ENCODE measurements at places on chromosomes 16 and 17.

GRCh38 chr17:81222906-81223761 is at the start of gene CEP131:
TSS of gene CEP131 (minus strand) at chr17:81222965. CDS start at chr17:81220056, 2,909 bp downstream.
- peak; percentile 100 for DNase-seq

GRCh38 chr16:67071476-67072048 is 38.2 kb upstream of the PHAF1 start:
- no peak for DNase-seq

DNA sequence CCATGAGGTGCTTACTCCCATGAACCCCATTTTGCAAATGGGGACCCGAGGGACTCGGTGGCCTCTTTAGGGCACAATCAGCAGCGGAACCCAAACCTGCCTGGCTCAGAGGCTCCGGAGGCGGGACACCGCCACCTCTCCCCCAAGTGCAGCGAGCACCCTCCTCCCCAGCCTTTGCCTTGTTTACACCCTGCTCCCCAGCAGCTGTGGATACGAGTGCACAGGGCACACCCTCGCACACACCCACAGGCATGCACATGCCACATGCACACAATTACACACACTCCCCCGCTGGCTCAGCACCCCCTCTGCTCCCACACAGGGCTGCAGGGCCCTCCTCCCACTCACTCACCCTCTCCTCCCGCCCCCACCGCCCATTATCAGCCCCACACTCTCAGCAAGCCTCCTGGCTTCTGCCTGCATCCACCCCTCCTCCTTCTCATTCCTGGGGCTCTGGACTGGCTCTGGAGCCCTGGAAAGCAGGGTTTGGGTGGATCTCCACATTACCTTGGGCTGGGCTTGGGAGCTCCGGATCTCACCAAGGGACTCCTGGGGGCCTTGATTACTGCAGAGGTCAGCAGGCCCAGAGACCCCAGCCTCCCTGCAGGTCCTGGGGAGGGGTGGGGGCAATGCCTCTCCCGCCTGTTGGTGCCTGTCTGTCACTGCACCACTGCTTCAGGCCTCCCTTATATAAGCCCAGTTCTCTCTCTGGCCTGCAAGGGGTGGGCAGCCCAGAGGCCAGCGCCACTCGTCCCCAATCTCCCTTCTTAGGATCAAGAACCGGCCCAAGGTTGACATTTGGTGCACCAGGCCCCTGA is 6.4 kb downstream of the PDK2 start:
- DNase-seq = no peak

DNA sequence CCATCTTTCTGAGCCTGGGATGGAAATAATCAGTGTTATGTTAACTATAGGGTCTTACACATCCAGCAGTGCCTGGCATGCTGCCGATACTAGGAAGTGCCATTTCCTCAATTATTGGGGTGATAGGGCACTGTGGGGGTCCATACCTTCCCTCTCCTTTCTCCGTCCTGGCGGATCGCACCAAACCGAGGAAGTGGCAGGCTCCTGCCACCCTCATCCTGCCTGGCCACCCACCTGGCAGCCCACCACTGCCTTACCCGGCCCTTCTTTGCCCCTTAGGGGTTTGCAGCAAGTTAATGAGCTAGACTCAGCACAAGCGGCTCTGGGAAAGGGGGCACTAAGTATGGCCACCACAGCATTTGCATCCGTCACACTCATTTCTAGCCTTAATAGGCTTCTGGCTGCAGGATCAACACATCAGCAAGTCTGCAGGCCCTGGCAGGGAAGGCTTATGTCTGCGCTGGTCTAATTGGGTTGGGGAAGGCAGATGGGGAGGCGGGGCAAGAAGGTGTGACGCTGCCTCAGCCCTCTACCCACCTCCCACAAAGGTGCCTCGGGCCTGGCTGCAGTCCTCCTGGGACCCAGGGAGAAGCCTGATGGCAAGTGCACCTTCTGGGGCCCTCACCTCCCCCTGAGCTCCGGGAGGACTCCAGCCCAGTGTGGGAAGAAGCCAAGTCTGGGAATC is 28.6 kb downstream of the DCAKD start:
- no peak for DNase-seq

DNA sequence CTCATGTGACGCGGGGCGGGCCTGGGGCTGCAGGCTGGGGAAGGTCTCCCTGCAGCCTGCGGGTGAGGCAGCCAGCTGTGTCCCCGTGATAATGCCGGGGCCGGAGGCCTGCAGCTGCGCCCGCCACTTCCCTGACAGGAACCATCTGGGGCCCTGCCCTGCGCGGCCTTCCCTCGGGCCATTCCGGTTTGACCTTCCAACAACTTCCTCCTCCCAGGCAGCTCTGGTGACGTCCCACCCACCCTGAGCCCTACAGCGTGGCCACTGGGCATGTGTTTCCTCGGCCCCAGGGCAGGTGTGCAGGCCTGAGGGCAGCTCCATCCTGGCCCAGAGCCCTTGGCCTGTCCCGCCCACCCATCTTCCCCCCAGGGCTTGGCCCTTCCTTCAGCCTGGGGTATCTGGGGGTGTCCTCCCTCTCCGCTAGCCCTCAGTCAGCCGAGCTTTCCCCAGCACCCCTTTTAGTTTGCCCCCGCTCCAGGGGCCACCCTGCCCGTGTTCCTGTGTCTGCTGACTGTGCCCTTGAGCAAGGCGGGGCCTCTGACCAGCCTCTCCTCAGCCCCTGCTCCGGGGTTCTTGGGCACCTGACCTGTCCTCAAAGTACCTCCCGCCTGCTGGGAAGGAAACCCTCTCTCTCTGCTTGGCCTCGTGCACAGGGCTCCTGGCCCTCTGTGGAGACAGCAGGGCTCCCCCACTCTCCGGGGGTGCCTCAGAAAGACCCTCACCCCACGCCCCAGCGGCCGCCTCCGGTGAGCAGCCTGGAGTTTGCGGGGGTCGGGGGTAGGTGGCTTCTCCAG is at the start of gene CBFA2T3:
Gene CBFA2T3, minus strand, starts transcription at position 190 of the 794 bp plus-strand sequence. CDS start 400 bp downstream, outside the sequence.
- no peak for DNase-seq

DNA sequence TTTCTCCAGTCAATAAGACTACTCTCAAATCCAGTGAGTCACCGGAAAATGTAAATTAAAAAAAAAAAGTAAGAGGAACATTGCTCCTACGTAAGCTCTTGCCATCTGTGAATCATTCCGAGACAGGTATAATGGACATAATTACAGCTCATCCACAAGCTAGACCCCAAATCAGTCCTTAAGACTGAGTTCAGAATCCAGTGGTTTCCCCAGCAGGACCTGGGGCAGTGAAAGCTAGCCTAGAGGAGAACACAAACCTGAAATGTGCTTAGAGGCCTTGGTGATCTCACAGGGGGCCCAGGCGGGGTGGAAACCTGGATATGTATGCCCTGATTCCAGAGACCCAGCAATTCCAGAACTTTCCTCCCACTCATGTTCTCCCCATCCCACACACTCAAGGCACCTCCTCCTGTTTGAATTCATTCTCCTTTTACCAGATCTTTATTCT is 132.0 kb downstream of the COPRS start:
- peak; percentile 44 for DNase-seq
